ENCODE measurements at places on chromosomes 11 and 22. TPM values are rescaled to one million over a fixed set of nuclear protein-coding genes. Genes with fewer than 3 reads are reported as not detected.

GRCh38 chr11:46198245-46199240 is 77.3 kb upstream of the PHF21A start:
- no peak for DNase-seq

- no peak for DNase-seq
These were observed 32.3 kb downstream of the MUC5B start for GRCh38 chr11:1255151-1255550.

GRCh38 chr11:88300888-88301487 is 36.5 kb downstream of the CTSC start:
- DNase-seq: no peak

GRCh38 chr22:17592201-17592600 is 28.9 kb downstream of the SLC25A18 start:
- DNase-seq: no peak

NLRP14 gene
- total RNA-seq: not detected

KCNJ1 gene
- not detected for total RNA-seq

DNA sequence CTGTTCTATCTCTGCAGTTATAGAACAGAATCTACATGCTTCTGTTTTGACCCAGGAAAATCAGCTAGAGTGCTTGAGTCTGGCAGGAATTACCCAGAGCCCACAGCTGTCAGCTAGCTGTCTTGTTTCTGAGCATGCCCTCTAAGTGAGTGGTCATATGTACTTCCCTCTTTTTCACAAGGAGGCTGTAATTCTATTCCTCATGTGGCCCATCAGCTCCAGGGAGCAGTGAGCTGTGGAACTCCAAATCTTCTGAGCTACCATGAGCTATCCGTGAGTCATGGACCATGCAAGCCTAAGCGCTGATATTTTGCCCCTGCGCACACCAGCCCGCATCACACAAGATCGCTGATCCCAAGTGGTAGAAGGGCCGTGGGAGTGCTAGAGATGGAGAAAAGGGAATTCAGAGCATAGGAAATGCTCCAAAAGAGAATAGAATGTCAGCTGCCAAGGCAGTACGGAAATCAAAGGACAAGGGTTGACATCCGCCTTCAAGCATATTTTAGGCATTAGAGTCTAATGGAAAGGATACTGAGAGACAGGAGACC is 5.4 kb downstream of the FJX1 start:
- no peak for DNase-seq

DNA sequence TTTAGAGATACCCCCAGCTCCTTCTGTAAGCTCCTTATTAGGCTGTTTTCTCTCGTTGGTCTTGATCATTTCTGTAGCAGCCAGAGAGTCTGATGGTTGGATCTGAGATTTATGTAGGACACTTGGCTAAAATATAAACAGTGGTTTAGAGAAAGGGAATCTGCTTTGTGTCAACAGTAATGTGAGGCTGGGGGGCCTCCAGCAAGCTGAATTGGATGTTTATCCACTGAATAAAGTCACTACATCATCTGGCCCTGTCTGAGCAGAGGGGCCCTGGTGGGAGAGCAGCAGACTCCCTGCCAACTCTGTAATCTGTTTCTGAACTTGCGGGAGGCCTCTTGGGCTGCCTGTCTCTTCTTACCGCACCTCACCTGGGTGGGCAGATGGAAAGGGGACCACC is 328.5 kb upstream of the PLET1 start:
- DNase-seq: no peak

BTBD18 gene
- not detected for total RNA-seq

FAM76B gene
- total RNA-seq: 46.8 TPM

- no peak for DNase-seq
These were observed 84.7 kb downstream of the FAM76B start for GRCh38 chr11:95704865-95705264.

POU2AF2 gene
- not detected for total RNA-seq

MMP12 gene
- total RNA-seq: not detected

DNA sequence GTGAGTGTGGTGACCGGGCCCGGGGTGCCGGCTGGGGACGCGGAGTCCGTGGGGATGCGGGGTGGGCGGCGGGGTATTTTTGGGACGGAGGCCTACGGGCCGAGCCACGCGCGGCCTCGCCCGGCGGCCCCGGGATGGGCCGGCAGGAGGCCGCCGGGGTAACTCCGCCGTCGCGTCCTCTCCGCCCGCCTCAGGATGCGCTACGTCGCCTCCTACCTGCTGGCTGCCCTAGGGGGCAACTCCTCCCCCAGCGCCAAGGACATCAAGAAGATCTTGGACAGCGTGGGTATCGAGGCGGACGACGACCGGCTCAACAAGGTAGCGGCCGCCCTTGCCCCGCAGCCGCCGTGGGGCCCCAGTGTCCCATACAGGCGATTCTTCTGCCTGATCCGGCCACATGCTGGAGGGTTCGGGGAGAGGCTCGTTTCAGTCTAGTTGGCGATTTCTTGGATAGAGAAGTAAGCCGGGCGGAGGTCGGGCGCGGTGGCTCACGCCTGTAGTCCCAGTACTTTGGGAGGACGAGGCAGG is 337 bp downstream of the RPLP2 start:
- no peak for DNase-seq

Measured in activated naive CD8-positive, alpha-beta T cell treated with anti-CD3 and anti-CD28 coated beads for 36 hours (primary cell).